ENCODE measurements at places on chromosomes 12 and 14.
A peak's percentile ranks its signal among the peaks of the same experiment; 100 is the strongest.

- no peak for DNase-seq
These were observed 41.3 kb downstream of the WNK1 start for GRCh38 chr12:793711-794110.

GRCh38 chr12:92134638-92135274 is 10.9 kb downstream of the BTG1 start:
- no peak for DNase-seq

- no peak for DNase-seq
These were observed 69.3 kb upstream of the IGF1 start for GRCh38 chr12:102549691-102550090.

DNA sequence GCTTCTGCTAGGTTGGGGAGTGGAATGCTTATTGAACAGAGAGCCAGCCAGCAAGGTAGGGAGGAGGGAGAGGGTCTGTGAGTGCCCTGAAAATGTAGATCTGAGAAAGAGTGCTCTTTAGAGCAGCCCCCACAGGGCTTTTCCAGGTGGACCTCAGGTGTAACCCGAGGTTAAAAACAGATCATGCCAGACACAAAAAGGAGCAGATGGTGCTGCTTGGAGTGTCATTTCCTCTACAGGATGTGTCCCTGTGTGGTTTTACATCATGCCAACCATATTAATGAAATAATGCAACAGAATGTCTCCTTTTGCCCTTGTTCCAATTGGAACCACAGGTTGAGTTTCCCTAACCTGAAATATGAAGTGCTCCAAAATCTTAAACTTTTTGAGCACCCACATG is 6.4 kb downstream of the SUSD6 start:
- DNase-seq = no peak

DNA sequence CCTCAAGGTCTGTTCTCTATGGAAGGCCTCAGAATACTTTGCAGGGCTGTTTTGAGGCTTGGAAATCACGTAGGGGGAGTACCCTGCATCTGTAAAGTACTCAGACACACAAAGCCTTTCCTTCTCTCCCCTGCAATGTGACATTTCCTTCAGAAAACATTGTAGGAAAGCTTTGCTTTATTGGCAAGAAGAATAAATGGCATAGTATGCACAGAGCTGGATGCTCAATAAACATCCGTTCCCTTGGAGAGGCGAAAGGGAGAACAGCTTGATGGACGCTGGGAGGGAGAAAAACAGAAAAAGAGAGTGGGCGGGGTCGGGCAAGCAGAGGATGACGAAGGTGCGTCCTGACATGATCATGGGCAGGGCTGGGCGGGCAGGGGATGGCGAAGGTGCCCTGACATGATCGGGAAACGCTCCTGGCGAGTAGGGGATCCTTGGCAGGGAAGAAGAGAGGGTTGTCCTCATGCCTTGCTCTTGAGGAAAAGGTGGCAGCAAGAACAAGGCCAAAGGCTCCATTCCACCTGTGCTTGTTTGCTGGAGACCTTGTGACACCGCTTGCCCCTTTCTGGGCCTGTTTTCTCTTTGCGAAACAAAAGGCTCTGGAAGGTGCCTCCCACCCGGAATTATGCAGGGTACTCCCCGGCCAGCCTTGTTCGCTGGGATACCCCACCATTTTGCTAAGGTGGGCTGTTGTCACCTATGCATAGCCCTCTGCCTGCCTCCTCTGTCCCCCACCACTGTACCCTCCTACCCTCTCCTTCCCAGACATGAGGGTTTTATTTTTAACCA is 21.1 kb downstream of the IRF2BPL start:
- no peak for DNase-seq

DNA sequence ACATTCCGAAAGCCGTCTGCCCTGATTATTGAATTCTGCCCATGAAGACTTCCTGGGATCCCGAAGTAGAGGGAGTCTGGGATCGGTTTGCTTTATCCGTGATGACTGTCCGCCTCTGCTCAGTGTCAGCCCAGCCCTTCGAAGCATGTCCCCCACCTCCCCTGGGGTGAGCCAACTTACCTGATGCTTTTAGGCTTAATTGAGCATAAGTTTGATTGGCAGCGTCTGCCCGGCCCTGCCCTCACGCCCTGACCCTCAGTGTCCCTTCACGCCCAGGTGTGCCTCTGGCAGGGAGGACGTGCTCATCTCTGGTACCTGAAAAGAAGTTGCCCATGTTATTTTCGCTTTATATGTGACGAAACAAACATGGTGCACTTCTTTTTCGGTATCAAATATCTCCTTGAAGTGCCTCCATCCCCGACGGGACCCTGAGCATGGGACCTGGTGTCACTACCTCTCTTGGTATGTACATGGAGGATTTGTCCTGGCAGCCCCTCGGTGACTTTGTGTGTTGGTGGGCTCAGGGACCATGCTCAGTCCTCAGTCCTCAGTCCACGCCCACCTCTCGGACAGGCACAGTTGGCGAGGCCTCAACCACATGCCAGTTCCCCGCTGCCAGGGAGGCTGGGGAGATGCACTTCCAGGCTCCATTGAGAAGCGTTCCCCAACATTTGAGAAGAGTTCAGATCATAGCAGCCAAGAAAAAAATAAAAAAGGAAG is 130.1 kb upstream of the RTL1 start:
- DNase-seq = no peak

DNA sequence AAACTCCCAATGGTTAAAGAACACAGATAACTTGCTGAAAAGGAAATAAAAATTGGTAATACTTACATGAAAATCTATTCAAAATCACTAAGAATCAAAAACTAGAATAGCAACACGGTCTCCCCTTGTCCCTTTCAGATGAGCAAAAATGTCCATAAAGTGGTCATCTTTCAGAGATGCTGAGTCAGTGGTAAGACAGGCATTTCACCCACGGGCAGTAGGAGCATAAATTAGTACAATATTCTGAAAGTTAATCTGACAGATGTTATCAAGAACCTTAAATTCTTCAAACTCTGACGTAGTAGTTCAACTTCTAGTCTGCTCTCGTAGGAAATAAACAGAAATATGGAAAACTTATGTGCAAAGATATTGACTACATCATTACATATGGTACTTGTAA is 33.1 kb upstream of the GNPNAT1 start:
- DNase-seq = no peak

- DNase-seq = no peak
These were observed 198.3 kb upstream of the CPNE8 start for GRCh38 chr12:39103552-39104165.

DNA sequence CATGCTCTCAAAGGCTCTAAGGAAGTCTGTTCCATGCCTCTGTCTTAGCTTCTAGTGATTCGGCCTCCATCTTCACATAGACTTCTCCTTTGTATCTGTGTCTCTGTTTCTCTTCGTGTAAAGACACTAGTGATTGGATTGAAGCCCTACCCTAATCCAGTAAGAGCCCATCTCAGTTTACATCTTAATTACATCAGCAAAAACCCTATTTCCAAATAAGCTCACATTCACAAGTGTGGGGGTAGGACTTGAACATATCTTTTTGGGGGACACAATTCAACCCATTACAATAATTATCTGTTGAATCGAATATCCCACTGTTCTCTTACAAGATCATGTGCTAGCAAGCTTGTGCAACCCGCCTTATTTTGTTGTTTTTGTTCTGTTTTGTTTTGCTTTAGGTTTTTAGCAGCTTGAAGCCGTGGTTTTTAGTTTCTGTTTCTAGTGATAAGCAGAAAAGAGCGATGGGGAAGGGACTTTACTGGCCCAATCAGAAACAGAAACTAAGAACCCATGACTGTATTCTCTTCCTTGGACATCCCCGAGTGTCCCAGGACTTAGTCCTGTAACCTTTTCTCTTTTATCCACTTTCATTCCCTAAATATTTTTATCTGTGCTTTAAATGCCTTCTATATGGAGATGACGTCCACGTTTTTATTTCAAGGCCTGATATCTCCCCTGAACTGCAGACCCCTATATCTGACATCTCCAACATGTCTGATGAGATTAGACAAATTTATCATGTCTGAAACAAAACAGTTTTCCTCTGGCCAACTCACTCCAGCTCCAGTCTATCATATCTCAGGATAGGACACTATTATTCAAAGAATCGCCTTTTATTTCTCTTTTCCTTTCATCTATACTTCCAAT is 353.0 kb downstream of the CCDC91 start:
- no peak for DNase-seq

DNA sequence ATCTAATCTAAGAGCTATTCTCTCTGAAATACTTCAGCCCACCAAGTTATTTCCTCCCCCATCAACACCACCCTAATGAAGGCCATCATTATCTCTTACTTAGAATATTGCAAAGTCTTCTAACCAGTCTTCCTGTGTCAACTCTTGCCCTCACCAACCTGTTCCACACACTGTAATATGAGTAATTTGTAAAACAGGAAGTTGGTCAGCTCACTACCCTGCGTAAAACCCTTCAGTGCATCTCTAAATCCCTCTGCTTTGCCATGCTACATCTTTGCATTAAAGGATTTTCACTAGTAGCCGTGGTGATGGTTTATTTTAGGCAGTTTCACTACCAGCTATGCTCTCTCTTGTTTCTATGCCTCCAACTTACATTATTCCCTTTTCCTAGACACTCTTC is 70.0 kb downstream of the KIF21A start:
- DNase-seq = no peak

- DNase-seq = peak; percentile 42
These were observed 5.1 kb downstream of the C12orf56 start for GRCh38 chr12:64385468-64385867.

DNA sequence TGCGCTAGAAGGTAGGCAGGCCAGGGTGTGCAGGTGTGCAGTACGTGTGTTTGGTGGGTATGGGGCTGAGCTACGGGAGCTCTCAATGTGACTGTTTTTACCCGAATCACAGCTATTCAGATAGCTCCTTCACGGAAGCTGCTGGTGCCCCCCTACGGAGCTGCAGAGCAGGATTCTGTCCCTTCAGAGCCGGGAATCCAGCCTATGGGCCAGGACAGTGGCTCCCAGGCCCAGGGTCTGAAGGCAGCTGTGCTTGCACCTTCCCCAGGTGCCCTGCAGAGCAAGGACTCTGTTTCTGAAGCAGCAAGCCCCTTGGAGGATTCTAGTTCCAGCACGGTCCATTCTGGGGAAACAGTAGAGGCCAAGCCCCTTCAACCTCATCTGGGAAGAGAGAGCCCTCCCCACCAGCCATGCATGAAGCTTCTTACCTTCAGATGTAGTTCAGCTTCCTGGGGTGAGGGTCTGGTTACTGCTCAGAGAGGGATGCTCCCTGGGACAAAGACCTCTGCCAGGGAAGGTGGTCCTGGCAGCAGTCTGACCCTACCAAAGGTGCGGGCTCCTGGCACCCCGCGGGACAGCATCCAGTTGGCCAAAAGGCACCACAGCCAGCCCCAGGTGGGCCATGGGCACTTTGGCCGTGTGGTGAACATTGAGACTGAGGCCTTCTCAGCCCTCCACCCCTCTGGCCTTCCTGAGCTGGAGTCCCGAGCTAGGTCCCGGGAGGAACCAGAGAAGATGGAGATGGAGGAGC is 29.1 kb downstream of the PLEKHH1 start:
- DNase-seq = no peak

DNA sequence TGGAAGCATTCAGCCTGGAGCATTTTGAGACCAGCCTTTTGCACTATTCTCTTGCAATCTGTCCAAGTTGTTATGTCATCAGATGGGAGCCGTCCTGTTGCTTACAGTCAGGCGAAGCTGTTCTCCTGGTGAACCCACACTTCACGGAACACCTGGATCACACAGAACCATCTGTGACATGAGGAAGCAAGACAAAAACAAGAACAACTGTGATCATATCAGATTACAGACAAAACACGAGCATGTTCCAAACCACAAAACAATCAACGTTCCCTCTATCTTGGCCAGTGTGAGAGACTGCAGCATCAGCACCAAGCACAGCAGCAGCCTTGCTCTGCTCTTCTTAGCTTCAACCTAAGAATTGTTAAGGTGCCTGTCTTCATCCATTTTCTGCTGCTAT is 180.5 kb upstream of the SFSWAP start:
- no peak for DNase-seq

DNA sequence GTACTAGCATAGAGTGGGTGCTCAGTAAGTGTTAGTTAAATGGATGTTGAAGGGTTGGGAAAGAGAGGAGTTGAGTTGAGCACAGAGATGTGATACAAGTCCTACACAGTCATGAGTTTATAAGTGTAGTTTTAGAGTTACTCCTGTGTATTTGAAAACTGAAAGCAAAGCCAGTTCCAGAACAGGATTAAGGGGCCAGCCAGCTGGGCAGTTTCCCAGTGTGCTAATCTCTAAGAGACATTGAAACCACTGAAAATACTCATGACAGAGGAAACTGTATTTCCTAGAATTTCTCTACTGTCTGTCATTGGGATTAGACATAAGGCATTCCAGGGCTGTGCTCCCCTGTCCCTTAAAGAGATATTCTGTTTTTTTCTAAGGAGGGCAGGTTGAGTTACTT is 101.0 kb downstream of the DERA start:
- no peak for DNase-seq

DNA sequence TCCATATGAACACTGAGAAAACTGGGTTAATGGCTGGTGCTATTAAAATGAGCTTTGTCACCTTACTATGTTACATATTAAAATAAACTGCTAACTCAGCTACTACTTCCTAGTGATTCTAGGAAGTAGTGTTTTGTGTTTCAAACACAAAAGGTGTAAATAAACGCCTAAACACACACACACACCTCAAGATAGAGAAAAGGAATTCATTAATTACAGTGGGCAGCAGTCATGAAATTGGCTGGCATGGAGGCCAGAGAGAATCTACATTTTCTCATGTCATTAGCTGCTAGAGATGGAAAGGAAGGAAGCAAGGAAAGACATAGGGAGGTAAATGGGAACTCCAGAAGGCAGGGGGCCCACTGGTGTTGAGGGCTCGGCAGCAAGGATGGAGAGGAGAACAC is 787 bp upstream of the PRMT5 start:
- no peak for DNase-seq

All from activated T-cell treated with anti-CD3 and anti-CD28 coated beads, Interleukin-2, amount 50 U/mL, for 24 hours (primary cell).